Right lung (tissue), 10 donors: ENCODE measurements at places on chromosomes 5 and 9. TPM values are rescaled to one million over a fixed set of nuclear protein-coding genes. Genes with fewer than 3 reads are reported as not detected.
A peak's percentile ranks its signal among the peaks of the same experiment; 100 is the strongest.

Gene ADAMTSL1
- polyA plus RNA-seq, result 16.4 TPM

Gene PRRT1B
- polyA plus RNA-seq, result 7.8 TPM

- no peak for DNase-seq
Observed at GRCh38 chr5:140573683-140574082, 9.1 kb downstream of the SLC35A4 start.

DNA sequence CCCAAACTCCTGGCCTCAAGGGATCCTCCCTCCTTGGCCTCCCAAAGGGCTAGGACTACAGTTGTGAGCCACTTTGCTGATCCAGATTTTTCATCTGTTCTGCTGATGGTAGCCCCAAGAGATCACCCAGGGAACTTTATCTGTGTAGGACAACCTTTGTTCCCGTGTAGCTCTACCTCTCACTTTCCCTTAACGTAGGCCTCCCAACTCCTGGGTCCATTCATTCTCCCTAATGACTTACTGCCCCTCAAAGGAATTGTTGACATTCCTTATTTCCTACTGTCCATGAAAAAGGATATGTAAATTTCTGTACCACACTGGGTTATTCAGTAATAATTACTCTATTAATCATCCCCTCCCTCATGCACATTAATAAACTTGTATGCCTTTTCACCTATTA lies 51.0 kb upstream of the PHF24 start:
- DNase-seq, result no peak

Gene LCN12
- polyA plus RNA-seq, result 9.2 TPM

- no peak for DNase-seq
Observed at GRCh38 chr9:18427691-18428090, 46.3 kb upstream of the ADAMTSL1 start.

DNA sequence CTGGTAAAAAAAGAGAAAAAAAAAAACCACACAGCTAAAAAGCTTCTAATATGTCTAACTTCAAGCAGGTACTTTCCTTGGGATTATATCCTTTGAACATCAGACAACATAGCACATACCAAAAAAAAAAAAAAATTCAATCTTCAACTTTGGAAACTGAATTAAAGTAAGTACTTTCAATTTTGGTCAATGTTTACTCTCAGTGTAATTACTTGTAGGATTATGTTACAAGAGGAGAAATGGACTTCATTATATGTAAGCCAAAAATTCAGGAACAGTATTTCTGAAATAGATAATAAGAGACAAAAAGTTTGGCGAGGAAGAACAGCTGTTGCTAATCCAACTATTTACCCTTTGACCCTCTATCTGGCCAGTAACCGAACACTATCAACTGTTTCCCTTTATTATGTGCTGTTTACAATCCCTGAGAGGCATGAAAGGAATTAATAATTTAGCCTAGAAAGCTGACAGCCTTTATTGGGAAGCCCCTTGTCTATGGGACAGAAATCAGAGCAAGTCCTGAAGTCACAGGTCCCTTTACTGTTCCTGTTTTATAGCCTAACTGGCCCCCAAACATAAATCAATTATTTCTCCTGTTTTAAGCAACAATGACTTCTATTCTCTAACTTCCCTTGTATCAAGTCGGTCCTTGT lies 46.6 kb downstream of the NR6A1 start:
- DNase-seq, result peak; percentile 36

Gene RABEPK
- 22.3 TPM for polyA plus RNA-seq

DNA sequence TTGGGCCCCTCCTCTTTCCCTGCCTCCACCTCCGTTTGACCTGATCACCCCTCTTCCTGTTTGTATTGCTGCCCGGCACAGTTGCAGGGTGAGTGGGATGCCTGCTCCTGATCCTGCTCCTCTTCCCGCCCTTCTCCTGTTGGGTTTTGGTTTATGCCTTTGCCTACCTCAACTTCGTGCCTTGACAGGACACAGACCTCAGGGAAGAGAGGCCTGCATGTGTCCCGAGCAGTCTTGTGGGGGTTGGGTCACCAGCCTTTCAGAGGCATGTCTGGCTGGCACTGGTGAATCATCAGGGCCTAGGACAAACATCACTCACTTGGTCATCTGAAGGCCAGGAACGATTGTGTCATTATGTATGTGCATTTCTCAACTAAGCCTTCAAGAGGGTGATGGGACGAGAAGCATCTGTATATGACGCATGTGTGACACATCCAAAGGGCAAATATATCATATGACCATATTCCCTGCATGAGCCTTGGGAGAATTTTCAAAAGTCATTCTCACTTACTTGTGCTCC lies 56.9 kb downstream of the NPR3 start:
- no peak for DNase-seq

DNA sequence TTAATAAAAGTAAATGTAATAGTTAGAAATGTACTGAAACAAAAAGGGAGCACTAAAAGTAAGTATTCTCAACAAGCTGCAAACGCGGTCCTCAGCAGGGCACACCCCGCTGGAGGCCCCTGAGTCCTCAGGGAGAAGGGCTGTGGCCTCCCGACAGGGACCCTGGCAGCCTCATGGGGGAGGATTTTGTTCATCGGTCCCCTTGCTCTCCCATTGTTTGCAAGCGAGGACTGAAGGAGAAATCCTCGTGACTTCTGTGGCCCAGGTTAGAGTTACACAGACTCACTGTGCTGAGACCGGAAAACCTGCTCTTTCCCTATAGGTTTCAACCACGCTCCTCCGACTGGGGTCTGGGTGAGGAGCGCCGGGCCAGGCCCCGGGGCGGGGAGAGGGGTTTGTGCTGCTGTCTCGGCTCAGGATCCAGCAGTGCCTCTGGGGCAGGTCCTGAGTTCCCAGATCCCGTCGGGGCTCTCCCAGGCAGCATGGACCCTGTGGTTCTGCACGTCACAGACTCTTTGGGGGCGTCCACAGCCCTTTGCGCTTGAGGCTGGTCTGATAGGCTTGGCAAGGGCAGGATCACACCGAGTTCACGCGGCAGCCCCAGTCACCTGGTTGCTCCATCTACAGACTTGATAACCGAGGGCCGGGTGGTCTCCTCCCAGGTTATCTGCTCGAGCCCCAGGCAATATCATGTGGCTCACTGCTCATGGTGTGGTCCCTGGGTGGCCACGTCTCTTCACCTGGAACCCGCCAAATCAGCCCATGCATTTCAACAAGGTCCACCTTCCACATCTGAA lies 38.8 kb downstream of the MRPL36 start:
- no peak for DNase-seq

Gene TEX48
- not detected for polyA plus RNA-seq

Gene PITX1
- 0.42 TPM for polyA plus RNA-seq

Gene TSSK1B
- polyA plus RNA-seq, result not detected

Gene BHMT2
- 1.4 TPM for polyA plus RNA-seq

GRCh38 chr5:21807953-21808352 lies 1045.2 kb downstream of the CDH12 start:
- DNase-seq, result no peak

DNA sequence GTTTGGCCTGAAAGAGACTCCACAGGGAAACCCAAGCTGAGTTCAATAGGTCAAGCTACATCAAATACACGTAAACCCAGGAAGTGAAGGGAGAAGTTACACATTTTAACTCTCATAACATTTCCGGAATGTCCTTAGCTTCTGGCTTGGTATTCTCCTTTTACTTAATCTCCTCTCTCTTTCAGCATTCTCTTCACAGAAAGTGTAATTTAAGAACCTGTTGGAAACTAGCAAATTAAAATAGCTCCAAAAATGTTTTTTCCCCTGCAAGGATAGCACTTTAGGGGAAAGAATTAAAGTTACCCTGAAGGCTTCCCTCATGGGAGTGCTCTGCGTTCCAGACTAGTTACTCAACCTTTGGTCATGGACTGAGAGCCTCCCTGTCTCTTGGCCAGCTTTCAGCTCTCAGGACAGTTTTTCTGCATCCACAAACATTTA lies 292.7 kb upstream of the TARS1 start:
- DNase-seq, result no peak

- DNase-seq, result no peak
Observed at GRCh38 chr5:40599676-40600075, 80.0 kb upstream of the PTGER4 start.

GRCh38 chr5:162817364-162817763 lies 620.0 kb upstream of the CCNG1 start:
- DNase-seq, result no peak

- no peak for DNase-seq
Observed at GRCh38 chr9:1353291-1353690, 303.1 kb downstream of the DMRT2 start.

DNA sequence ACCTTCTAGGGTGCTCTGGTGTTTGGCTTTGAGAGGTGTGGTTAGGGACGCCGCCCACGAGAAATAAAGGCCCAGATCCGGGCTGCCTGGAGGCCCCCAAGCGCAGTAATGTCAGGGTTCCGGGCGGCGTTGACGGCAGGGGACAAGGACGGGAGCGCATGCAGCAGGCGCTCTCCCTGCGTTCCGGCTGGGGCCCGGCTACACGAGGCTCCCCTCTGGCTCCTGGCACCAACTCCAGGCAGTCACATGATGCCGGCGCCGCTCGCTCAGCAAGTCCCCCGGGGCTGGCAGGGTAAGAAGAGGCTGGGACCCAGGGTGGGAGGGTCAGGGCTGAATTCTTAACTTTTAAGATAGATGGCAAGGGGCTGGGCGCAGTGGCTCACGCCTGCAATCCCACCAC lies 28.1 kb downstream of the UBTD2 start:
- no peak for DNase-seq

DNA sequence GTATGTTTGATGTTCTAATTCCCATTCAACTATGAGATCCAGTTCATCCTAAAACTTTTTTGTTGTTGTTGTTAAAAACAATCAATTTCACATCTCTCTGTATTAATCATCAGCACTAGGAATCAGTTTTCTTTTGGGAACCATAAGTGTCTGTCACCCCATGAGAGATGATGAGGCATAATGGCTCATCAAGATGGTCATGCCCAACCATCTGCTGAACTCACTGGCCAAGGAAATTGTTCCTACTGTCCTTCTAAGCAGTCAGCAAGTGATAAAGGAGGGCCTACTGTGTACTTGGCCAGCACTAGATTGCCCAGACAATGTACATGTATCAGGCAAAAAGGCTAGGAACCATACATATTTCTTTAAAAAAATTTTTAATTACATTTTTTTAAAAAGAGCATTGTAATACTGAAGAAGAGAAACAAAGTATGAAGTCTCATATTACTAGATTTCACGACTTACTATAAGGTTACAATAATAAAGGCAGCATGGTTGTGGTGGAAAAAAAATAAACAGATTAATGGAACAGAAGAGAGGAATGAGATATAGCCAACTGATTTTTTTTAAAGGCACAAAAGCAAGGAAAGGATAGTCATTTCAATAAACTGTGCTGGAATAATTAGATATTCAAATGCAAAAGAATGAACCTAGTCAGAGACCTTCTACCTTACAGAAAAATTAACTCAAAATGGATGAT lies 458.3 kb downstream of the SPOCK1 start:
- no peak for DNase-seq

GRCh38 chr5:8522646-8523045 lies 653.7 kb downstream of the MTRR start:
- no peak for DNase-seq

DNA sequence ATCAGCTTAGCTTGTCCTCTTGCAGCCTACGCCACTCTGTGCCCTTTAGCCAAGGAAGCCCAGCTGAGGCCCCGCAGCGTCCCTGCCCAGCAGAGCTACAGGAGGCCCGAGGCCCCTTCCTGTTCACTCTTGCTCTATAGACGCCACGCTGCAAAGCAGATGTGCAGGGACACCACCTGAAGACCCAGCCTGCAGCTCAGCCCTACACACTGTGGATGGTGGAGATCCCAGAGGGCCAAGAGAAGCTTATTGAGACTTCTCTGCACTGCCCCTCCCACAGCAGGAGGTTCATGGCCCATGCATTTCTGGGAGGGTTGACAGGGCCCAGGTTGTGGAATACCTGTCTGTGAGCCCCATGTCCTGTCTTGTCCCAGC lies 33.6 kb downstream of the IRF1 start:
- no peak for DNase-seq

GRCh38 chr5:139394123-139394653 lies 716 bp downstream of the PROB1 start:
- DNase-seq, result no peak

Gene SH3TC2
- 1.4 TPM for polyA plus RNA-seq

- DNase-seq, result no peak
Observed at GRCh38 chr5:177510567-177511053, 984 bp upstream of the DOK3 start.

Gene PRR7
- 0.39 TPM for polyA plus RNA-seq

GRCh38 chr5:149792540-149793255 lies 62.6 kb downstream of the PPARGC1B start:
- DNase-seq, result no peak

DNA sequence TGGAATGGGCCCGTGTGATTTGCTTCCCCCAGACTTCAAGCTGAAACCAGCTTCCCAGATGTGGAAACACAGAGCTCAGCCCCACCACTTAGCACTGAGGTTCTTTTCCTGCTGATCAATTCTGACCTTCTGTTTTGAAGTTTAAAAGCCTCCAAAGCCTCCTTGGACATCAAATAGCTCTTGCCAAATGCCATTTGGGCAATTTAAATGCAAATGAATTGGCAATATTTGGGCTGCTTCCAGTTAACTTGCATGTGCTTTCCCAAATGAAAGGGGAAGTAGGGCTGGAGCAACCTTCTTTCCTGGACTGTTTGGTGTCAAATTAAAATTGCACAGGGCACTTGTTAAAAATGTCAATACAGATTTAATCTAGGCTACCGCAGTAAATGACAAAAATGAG lies 710.5 kb downstream of the TLR4 start:
- DNase-seq, result no peak

DNA sequence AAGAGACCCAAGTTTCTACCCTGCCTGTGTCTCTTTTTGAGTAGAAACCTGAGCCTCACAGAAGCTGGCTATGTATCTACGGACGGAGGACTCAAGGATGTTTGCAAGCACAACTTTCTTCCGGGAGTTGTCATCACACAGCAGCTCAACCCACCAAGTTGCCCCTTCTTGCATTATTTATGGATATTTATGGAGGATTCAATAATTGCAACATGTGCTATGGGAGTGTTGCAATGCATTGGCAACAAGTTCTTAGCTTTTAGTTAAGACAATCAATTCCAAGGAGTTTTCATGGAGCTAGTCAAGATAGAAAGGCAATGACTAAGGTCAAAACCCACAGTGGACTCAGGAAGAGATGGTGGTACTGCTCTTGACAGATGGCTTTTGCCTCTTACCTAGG lies 336.9 kb downstream of the ENC1 start:
- no peak for DNase-seq

Gene BARHL1
- polyA plus RNA-seq, result not detected

Gene SOX30
- 0.23 TPM for polyA plus RNA-seq

Gene HTR4
- 0.24 TPM for polyA plus RNA-seq

- DNase-seq, result no peak
Observed at GRCh38 chr5:167346461-167346860, 945.0 kb upstream of the WWC1 start.

Gene FOXD4
- 0.33 TPM for polyA plus RNA-seq

Gene SEMA5A
- 18.8 TPM for polyA plus RNA-seq

DNA sequence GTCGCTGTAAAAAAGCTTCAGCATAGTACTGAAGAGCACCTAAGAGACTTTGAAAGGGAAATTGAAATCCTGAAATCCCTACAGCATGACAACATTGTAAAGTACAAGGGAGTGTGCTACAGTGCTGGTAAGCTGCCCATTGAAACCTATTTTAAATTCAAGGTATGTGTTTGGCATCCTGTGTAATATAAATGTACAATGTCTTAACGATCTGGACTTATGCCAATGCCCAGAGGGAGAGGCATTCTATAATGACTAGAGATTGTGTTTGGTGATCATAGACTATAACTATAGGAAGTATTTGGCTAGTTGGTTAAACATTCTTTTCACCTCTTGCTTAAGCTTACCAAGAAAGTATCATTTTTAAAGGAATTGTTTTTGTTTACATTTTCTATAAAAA lies 95.7 kb downstream of the INSL6 start:
- DNase-seq, result no peak
